ENCODE measurements at places on chromosomes 13 and 19.

DNA sequence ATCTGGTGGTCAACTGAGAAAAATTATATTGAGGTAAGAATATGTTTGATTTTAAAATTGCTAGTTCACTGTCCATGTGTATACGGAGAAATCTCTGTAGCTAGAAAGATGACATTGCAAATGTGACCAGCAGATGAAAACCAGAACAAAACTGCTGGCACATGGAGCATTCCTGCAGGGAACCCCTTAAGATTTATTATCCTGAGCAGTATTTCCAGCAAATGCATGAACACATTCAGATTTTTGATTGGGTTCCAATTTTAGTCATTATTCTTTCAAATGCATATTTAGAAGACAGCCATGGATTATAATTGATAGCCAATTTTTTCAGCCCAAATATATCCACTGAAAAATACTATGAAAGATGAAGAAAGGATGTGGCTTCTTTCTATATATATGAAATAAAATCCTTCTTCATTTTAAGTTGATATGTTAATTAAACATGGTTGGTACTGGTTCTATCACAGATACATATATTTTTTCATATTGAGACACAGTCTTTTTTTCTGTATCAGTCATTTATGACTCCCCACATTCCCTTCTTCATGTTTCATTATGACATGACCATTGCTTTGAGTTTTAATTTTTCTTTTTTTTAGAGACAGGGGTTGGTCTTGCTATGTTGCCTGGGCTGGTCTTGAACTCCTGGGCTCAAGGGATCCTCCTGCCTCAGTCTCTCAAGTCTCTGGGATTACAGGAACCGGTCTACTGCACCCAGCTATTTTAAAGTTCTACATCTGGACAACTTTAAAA, 376.5 kb downstream of the KLF12 start:
- no peak for DNase-seq

- DNase-seq = no peak
These were observed 1362.0 kb downstream of the PCDH9 start for GRCh38 chr13:65868099-65868498.

DNA sequence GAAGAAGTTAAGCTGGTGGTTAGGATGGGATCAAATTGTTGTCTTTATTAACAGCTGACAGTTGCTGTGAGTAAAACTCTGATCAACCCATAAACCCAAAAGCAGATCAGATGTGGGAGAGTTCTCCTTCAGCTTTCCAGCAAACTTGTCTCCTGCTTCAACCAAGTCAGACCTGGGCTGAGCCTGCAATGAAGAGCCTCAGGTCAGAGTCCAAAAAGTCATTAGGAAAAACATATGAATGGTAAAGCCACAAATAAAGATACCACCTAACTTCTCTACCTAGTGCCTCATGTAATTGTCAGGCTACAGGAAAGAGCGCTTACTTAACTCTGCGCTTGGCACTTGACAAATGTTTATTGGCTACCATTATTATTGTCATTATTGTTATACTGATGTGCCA, 21.9 kb upstream of the UBE2L5 start:
- no peak for DNase-seq

GRCh38 chr13:40182591-40182990, 483.9 kb downstream of the FOXO1 start:
- no peak for DNase-seq

GRCh38 chr13:41681587-41681986, 224.2 kb downstream of the RGCC start:
- no peak for DNase-seq

- no peak for DNase-seq
These were observed 167.7 kb downstream of the MZT1 start for GRCh38 chr13:72559716-72560115.
